ENCODE measurements at places on chromosomes 1 and 21.

DNA sequence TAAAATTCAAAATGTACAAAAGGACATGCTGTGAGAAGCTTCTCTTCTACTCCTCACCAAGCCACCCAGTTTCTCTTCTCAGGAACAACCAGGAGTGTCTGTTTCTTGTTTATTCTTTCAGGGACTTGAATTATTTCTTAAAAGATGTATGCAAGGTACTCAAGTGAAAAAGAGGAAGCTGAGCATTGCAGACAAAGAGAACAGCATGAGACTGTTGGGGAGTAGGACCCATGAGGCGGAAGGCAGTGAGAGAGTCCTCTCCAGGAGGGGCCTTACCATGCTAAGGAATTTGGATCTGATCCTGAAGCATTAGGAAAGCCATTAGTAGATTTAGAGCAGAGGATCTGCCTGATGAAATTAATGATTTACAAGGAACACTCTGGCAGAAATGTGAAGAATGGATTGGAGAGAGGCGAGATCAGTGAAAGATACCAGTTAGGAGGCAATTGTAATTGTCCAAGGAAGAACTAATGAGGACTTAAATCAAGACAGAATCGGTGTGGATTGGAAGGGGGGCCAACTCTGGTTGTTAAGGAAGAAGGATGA, 14.7 kb upstream of the SSX2IP start:
- no peak for DNase-seq

- DNase-seq, result no peak
Measured at GRCh38 chr1:157367091-157367739, 185.1 kb downstream of the FCRL5 start.

- no peak for DNase-seq
Measured at GRCh38 chr1:201395936-201396335, 3.2 kb downstream of the LAD1 start.

- DNase-seq, result no peak
Measured at GRCh38 chr1:997993-998744, 1.7 kb downstream of the HES4 start.

GRCh38 chr1:1984560-1985070, 19.0 kb downstream of the CFAP74 start:
- DNase-seq, result no peak

DNA sequence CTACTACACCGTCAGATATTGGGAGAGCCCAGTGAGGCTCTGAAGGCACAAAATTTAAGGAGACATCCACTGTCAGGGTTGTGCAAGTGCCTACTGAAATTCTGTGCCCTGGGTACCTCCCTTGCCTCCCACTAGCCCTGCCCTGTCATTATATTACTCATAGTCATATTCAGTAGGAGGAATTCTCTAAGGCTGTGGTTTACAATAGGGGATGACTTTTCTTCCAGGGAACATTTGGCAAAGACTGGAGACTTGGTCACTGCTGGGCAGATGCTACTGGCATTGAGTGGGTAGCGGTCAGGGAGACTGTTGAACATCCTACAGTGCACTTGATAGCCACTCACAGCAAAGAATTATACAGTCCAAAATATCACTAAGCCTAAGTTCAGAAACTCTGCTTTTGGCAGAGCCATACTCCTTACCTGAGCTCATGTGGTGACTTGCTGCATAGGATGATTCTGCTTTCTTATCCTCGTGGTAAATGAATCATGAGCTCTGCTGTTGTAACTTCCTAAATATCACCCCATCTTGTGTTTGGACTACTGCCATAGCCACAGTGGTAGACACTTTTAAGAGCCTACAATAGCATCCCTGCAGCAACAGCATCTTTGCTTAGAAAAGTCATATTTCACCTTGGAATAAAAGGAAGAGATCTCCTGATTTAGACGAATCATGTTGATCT, 563.4 kb upstream of the PLXNA2 start:
- no peak for DNase-seq

DNA sequence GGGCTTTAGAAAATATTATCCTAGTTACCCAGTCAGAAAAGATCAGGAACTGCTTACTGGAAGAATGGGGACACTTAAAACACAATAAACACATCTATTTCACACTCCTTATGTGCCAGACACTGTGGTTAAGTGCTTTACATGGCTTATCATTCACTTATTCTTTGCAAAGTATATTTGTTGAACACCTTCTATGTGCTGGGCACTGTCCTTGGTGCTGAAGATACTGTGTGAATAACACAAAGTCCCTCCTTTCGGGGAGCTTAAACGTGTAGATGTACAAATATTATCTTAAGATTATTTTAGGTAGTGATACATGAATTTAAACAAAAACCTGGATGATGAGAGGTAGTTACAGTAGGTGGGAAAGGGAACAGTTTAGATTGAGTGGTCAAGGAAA, 169.3 kb downstream of the ST6GALNAC5 start:
- DNase-seq, result no peak

GRCh38 chr21:37073417-37074196, 553 bp downstream of the TTC3 start:
- peak; percentile 46 for DNase-seq

- no peak for DNase-seq
Measured at GRCh38 chr1:75130865-75131564, 3.2 kb upstream of the LHX8 start.

DNA sequence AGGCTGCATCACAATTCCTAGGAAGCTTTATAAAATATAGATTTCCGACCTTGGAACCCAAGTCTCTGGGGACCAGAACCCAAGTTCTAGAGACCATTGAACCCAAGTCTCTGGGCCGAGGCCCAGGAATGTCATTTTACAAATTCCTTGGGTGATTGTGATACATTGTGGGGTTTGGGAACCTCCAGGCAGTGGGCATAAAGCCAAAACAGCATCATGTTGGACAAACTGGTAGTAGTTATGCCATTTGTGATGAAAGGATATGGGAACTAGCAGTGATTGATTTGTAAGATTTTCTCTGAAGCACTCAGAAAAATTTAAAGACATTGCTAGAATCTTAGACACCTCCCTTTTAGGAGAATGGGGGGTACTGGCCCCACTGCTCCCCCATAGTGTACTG, 160.2 kb downstream of the HIVEP3 start:
- no peak for DNase-seq

DNA sequence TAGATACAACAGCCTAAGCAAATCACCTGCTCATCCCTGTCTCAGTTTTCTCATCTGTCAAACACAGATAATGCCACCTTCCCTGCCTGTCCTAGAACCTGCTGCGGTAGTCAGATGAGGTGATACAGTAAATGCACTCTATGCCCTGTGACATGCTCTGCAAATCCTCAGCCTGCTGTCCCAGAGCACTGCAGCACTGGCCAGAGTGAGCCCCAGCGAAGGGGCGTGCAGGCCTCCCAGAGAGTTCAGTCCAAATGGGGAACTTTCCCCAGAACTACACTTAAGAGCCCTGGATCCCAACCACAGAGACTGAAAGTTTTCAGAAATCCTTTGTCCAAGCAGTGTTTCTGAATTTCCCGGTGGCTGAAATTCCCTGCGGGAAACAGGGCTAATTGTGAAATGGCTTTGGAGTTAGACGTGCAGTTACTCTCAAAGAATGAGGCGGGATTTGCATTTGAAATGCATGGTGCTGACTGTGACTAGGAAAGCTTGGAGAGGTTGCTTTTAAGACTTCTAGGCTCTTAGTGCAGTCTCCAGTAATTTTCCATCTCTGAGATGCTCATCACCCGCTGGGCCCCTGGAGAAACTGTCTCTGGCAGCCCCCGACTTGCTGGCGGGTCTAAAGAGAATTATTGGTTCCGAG, 206.5 kb upstream of the AJAP1 start:
- DNase-seq, result no peak

GRCh38 chr1:25469177-25469576, 38.5 kb downstream of the MACO1 start:
- DNase-seq, result no peak

Data from activated naive CD4-positive, alpha-beta T cell (primary cell).